Thoracic aorta (tissue), 2 donors: ENCODE measurements at places on chromosomes 12 and 14.

DNA sequence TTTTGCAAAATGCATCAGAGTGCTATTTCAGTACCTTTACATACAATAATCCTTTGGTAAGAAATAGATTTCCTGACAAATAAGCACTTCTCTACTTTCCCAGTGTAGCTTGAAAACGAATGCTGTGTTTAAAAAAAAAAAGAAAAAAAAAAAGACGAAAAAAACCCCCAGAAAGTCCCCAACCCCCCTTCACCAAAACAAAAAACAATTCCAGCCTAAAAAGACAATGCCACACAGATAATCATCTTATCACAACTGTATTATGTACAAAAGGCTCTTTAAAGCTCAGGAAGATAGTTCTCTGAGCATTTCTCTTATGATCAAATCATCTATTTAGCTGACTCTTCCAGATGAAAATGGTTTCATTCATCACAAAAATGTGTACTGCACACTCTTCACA, 1.6 kb downstream of the FERMT2 start:
- no peak for DNase-seq

DNA sequence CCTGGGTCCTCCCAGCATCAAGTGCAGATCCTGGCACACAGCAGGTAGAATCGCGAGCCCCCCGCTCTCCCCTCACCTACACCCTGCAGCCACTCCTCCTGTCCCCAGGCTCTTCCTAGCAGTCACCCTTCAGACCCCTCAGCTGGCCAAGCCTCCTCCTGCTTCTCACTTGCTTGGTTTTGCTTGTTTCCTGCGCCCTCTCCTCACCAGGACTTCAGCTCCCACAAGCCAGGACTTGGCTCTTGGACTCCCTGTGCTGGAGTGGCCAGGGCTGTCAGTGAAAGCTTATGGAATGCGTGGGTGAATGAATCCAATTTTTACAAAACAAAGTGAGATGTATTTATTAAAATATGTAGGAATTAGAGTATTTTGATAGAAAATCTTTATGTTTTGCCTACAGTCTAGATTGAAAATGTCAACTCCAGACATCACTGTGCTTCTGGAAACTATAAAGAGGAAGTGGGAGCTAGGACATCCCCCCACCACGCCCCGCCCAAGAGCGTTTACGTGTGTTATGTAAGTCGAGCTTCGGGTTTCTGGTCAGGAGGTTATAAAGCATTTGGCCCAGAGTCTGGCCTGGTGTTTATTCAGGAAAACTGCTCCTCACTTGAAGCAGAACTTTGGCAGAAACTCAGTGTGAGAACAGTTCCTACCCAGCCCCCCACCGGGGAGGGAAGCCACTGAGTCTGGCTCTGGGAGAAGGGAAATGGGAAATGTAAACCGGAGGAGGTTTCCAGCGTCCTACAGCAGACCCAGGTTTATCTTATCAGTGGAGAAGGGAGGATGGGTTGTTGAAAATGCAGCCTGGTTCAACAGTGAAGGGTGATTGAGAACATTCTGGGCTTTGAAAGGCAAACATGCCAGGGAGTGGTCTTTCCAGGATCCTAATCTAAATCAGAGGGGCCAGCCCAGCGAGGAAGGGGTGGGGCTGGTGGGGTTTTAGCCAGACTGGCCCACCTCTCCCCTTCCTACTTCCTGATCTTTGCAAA, 8.8 kb downstream of the ALDH2 start:
- no peak for DNase-seq

DNA sequence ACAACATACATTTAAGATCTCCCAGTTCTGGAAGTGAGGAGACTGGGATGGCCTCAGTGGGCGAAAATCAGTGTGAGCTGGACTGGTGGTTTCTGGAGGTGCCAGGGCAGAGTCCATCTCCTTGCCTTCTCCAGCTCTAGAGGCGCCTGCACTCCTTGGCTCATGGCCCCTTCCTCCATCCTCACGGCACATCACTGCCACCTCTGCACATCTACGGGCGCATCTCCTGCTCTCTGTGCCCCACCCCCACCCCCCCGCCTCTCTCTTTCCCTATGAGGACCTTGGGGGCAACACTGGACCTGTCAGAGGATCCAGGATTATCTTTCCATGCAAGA, 62.8 kb upstream of the DIO3 start:
- no peak for DNase-seq

GRCh38 chr12:7144414-7145120, 14.4 kb downstream of the CLSTN3 start:
- no peak for DNase-seq

DNA sequence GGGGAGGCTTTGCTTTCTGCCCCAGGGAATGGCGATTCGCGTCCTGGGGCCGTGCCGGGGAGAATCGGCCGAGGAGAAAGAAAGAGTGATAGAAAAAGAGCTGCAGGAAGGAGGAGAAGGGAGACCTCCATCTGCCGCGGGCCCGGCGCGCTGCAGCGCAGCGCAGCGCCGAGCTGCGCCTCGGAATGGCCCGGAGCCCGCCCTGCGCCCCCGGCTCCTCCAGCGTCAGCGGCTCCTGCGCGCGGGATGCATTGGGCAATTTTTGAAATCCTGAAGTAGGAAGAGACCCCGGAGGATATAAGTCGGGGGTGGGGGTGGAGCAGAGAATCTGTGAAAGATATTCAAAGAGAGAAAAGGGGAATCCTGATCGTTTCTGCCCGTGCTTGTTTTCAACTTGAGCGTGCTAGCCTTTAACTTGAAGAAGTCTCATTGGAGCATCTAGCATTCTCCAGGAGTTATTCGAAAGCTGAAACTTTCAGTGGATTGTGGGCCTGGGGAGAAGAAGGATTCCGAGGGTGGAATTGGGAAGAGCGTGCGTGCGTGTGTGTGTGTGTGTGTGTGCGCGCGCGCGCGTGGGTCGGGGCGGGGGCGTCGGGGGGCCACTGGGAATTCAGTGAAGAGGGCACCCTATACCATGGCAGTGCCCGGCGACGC, 441 bp downstream of the PDE3A start:
- DNase-seq = no peak
